ENCODE measurements at places on chromosomes 4 and X.

- no peak for DNase-seq
Measured at GRCh38 chrX:31228909-31229308, 157.1 kb upstream of the FTHL17 start.

DNA sequence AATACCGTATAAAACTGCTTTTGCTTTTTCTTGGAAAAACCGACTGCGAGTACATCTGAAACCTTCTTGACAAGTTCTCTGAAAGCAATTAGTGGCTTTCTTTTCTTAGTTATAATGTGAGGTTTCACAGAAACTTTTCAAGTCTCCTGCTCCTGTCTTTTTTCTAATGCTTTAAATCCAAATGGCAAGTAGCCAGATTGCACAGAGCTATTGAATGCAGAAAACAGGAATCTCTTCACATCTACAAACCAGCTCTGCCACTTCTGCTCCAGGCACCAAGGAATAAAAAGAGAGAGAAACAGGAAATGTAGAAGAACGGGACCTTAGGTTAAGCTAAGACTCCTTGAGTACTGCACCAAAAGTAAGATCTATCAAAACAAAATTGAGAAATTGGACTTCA is 267.3 kb upstream of the TET2 start:
- DNase-seq = no peak

- DNase-seq = no peak
Measured at GRCh38 chrX:9677098-9677739, 88.4 kb downstream of the GPR143 start.

DNA sequence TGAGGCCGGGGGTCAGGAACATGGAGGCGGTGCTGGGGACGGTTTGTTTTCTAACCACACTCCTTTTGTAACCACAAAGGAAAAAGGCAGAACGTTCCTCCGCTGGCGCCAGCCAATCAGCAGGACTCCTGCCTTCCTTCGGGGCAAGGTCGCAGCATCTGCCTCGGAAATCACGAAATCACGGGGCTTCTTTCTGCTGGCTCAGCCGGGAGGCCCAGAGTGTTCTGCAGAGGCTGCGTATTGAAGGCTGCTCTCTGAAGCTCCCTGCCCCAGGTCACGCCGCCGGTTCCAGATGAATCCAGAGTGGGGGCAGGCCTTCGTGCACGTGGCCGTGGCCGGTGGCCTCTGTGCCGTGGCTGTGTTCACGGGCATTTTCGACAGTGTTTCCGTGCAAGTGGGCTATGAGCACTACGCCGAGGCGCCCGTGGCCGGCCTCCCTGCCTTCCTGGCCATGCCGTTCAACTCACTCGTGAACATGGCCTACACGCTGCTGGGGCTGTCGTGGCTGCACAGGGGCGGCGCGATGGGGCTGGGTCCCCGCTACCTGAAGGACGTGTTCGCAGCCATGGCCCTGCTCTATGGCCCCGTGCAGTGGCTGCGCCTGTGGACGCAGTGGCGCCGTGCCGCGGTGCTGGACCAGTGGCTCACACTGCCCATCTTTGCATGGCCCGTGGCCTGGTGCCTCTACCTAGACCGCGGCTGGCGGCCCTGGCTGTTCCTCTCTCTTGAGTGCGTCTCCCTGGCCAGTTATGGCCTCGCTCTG is 9.4 kb downstream of the TMEM187 start:
- peak; percentile 58 for DNase-seq

GRCh38 chr4:39476187-39476895 is 17.5 kb downstream of the LIAS start:
- no peak for DNase-seq

- DNase-seq = no peak
Measured at GRCh38 chr4:152258804-152259708, 276.8 kb downstream of the FBXW7 start.

DNA sequence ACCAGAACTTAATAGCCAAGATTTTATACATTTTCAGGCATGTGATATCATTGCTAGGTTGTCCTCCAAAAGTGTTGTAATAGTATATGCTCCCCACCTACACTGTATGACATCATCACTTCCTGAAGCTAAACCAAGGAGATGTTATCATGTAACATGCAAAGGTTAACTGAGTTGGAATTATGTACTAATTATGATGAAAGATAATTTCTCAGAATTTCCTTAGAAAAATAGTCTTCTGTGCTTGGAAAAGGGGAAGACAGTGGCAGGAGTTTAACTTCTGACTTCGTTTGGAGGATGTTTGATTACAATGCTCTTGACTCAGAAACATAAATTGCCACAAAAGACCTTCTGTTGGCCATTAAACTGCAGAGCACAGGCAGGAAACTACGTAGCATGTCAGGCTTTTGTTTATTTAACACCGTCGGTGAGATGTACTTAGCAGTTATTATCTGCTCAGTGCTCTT is 83.6 kb upstream of the GUCY1A1 start:
- no peak for DNase-seq

All from upper lobe of left lung (tissue), 6 donors.